SW 1271 (cell line): ENCODE measurements at places on chromosomes 13 and 19.
A peak's percentile ranks its signal among the peaks of the same experiment; 100 is the strongest.

DNA sequence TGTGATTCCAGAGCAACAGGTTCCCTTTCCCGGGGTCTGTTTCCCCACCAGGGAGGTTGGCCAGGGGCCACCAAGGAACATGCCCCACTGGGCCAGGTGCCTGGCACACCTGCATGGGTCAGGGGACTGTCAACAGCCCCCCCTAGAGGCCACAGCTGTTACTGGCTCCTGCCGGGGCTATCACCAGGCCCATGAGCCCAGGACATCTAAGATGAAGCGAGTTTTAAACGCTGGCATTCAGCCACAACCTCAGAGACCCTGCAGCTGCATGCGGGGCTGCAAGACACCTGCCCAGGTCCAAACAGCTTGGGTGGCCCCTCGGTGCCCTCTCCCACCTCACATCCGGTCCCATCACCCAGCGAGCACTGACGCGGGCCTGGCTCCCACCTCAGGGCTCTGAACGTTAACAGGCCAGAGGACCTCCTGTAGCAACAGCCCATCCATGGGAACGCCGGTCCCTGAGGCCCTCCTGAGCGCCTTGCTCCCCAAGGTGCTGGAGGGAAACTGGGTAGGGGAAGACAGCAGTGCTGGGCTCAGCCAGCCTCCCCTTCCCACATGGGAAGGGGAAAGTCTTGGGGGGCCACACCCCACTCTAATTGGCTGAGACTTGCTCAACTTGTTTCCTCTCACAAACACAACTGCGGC, 12.0 kb downstream of the KHSRP start:
- no peak for DNase-seq

- no peak for DNase-seq
Measured at GRCh38 chr13:89287381-89287780, 1616.2 kb downstream of the SLITRK5 start.

- peak; percentile 41 for DNase-seq
Measured at GRCh38 chr19:10420444-10421239, at the start of gene PDE4A. Gene PDE4A, plus strand, starts transcription at chr19:10420538. Its CDS starts 227 bp downstream, at chr19:10420765.

DNA sequence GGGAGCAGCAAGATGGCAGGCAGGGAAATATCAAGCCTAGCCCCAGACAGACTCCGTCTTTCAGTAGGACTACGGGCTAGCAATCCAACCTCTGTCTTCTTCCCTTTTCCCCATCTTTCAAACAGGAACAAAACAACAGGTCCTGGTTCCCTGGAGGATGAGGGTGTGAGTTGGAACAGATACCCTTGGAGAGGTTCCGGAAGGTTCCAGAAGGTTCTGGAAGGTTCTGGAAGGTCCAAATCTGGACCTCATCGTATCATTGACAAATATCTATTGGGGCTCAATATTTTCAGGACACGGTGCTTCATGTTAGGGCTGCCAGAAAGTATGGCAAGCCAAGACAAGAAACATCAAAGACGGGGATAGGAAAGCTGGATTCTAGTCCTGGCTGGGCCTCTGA, 28.5 kb upstream of the FEM1A start:
- no peak for DNase-seq

GRCh38 chr19:28258829-28259228, 954.1 kb downstream of the UQCRFS1 start:
- DNase-seq = no peak

- DNase-seq = no peak
Measured at GRCh38 chr19:6047256-6047655, 63.0 kb downstream of the RFX2 start.

DNA sequence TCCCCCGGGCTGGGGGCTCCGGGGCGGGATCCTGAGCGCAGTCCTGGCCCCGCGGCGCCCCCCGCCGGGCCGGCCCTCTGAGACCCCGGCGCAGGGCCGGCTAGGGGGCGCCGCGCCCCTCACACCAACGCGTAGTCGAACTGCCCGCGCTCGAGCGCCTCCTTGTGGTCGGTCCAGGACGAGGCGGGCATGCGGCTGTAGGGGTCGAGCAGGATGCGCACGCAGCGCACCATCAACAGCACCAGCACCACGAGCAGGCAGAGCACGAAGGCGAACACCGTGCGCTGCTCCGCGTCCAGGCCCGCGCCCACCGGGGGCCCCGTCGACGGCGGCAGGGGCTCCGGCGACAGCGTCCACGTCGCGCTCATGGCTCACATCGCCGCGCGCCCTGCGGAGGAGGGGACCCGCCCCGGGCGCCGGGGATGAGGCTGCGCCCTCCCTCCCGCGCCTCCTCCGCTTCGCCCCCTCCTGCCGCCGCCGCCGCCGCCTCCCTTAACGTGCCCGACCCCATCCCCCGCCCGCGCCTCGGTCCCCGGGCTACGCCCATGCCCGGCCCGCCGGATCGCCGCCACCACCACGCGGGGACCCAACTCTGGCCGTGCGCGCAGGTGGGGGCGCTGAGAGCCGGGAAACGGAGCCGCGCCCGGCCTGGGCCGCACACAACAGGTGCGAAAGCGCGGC, 624 bp downstream of the CTXN1 start:
- DNase-seq = peak; percentile 71
